ENCODE measurements at places on chromosomes 2 and 18.

GRCh38 chr18:4270016-4270415 lies 185.1 kb downstream of the DLGAP1 start:
- no peak for DNase-seq

DNA sequence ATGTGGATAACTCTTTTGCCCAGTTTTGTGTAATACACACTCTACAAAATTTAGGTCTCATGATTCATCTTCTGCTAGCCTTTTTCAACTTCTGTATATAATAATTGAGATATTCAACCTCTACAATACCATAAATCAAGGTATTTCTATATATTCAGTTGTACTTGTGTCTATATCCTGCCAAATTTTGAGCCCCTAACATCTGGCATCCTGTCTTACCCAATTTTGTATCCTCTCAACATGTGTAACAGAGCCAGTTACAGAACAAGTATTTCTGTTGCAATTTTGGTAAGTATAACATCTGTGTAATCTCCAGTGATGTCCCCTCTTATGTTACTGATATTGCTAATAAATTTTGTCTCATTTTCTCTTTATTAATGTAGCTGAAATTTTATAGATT lies 145.8 kb downstream of the TRIB2 start:
- no peak for DNase-seq

DNA sequence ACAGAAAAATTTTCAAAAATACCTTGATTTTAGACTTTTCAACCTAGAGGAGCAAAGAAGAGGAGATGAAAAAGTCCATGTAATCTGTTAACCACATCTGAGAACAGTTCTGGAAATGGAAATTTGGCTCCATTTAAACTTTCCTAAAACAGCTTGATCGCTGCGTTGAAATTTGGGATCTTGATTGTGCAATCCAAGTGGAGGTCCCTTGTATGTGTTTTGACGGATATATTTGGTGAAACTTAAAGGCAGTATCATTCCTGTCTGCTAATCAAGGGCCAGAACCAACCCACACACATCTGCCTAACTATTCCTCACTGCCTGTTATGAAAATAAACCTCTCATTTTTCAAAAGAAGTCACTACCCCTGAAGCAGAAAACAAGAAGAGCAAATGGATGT lies 46.6 kb downstream of the SPATS2L start:
- no peak for DNase-seq

DNA sequence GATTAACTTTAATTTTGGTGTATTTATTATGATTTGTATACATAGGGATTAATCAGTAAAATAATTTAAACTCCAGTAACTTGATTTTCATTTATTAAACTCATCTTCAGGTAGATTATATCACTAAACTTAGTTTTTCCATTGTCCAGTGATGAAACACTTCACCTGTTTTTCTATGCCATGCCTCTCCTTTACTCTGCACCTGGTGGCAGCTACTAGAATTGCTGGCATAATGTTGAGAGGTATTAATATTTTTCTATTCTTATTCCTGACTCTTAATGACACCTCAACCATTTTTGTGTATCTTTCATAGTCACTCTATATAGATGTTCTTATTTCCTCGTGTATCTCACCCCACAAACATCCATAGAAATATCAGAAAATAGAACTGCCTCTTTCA lies 940.3 kb upstream of the CRIM1 start:
- no peak for DNase-seq

DNA sequence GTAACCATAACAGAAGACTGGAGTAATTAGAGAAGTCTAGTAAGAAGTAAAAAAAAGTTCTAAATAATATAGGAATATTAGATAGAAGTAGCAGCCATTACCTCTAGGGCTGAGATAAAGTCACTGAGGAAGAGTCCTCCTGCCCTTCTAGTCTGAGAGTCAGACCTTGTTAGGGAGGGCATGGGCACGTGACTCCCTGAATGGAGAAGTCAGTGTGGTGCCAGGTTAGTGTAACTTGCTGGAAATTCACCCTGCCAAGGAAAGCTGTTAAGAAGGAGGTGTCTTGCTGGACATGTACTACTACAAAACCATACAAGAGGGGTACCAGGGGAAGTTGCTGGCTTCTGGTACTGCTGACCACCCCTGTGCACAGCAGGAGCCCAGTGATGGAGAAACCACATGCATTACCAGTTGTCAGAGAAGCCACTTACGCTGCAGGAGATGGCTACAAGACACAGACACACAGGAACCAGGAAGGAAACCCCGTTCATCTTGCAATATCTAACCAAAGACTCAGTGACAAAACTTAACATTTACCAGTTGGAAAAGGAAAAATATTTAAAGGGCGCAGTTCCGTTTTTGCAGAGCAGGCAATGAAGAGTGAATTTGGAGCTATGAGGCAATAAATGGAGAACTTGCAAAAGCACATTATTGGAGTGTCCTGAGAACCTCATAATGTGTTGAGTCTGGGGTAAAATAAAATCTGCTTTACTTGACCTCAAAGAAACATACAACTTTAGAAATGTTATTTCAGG lies 77.2 kb upstream of the TLK1 start:
- DNase-seq, result no peak

- DNase-seq, result no peak
Measured at GRCh38 chr2:231545105-231545902, 15.1 kb upstream of the NMUR1 start.

DNA sequence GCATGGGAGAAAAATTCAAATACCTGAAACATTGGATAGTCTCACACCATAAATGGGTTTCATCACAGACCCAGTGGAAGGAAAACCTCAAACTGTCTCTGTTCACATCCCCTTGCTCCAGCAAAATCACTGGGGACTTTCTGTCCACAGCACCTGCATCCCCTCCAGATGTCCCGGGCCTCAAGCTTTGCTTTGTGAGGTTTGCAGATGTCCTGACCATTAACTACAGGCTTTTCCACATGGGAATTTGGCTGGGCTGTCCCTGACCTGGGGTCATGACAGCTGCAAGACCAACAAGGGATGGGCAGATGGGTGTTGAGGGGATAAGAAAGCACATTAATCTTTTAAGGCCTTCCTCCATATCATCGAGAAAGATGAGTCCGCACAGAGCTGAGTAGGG lies 427.9 kb downstream of the TXNL1 start:
- no peak for DNase-seq

- DNase-seq, result no peak
Measured at GRCh38 chr2:27123302-27124150, at the start of gene ABHD1. Gene ABHD1 (plus strand): TSS chr2:27123815. CDS start chr2:27123949, 134 bp downstream.

- DNase-seq, result no peak
Measured at GRCh38 chr2:109432421-109432820, 181.3 kb downstream of the SEPTIN10 start.

DNA sequence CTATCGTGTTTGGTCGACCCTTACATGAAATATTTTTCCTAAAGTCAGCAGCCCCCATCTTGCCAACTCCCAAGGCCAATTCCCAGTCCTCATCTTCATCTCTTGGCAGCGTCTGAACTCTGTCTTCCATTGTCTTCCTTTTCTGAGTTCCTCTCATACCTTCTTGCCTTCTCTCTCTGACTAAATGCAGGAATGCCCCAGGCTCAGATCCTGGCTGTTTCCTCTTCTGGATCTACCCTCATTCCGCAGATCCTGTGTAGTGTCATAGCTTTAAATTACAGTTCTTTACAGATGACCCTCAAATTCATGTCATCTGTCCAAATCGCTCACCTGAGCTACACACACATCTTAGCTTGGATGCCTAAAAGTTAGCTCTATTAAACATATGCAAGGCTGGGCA lies 94.7 kb downstream of the MMADHC start:
- DNase-seq, result no peak

DNA sequence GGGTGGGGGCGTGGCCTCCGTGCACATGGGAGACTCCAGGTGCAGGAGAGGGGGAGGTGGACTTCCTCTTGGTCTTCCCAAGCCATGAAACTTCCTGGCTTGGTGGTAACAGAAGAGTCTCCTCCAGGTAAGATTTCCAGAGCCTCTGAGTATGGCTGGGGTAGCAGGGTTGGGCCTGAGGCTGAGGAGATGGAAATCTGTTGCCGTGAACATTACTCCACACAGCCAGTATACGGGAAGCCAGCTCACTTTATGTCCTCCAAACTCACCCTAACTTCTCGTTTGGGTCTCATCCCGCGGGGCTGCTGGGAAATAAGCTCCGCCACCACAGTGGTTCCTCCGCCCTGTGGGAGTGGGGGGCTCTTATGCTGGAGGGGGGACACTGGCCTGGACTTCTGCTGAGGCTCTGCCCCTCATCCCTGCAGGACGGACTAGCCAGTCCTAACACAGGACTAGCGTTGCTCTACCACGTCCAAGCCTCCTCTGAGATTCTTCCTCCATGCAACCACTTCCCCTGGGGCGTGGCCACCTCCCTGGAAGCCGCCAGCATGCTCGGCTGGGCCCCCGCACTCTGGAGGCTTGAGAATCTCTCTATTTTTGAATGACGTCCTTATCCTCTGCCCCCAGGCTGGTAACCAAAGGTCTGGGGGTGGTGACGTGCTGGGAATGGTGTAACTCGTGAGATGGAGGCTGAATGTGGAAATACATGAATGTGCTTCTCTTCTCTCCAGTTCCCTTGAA lies 777 bp upstream of the RAB17 start:
- no peak for DNase-seq

DNA sequence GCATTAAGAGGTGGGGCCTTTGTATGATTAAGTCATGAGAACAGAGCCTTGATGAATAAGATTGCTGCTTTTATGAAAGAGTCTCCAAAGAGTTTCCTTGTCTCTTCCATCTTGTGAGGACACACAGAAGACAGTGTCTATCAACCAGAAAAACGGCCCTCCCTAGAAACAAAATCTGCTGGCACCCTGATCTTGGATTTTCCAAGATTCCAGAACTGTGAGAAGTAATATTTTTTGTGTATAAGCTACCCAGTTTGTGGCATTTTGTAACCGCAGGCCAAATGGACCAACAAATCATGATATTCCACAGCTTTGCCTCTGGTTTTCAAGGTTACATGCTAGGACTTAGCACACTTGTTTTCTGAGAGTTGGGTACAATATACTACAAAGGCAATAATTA lies 687.8 kb downstream of the TDRD15 start:
- no peak for DNase-seq

DNA sequence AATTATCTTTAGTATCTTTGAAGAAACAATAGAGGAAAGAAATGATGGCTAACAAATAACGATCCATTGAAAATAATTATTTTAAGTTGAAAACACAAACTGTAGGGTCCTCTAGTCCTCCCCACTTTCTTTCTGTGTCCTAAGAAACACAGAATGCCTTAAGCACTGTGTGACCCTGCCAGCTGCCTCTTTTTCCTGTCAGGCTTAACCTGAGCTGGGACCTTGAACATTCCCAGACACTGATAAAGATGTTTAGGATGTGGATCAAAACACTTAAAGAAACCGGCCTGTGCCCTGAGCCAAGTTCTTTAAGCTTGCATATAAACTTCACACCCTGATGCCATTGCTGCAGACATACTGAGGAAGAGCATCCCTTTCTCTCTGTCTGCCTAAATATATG lies 755.4 kb upstream of the VRK2 start:
- DNase-seq, result no peak

GRCh38 chr2:152467677-152468410 lies 132.9 kb downstream of the FMNL2 start:
- DNase-seq, result no peak

- no peak for DNase-seq
Measured at GRCh38 chr2:144078106-144078505, 441.8 kb downstream of the ZEB2 start.

DNA sequence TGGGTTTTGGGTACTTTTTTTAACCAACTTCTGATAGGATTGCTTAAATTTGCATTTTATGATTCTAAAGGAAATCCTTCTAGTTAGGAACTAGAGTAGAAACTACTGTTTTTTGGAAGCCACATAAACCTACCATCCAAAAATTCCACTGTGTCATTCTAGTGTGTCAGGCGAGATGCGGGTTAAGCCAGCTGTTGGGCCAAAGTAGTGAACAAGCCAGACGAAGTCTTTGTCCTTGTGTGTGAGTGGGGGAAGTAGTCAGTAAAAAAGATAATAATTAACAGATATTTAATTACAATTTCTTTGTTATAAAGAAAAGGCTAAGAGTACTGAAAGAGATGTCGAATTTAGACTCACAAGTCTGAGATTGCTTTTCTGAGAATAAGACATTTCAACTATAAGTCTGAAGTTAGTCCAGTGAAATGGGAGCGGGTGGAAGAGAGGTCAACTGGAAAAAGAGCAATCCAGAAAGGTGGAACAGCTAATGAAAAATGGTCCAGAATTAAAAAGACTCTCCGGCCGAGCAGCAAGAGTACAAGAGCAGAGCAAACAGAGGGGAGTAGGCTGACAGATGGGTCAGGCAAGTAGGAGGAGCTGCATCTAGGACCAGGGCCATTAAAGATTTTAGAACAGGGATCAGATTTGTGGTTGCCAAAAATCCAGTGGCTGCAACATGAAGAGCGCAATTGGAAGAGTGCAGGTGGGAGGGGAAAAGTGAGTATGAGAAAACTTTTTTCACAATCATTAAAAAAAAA lies 1.5 kb downstream of the EPB41L5 start:
- DNase-seq, result no peak

- DNase-seq, result no peak
Measured at GRCh38 chr2:67286981-67287759, 110.0 kb upstream of the ETAA1 start.

GRCh38 chr2:234821946-234822475 lies 129.8 kb upstream of the SH3BP4 start:
- no peak for DNase-seq

DNA sequence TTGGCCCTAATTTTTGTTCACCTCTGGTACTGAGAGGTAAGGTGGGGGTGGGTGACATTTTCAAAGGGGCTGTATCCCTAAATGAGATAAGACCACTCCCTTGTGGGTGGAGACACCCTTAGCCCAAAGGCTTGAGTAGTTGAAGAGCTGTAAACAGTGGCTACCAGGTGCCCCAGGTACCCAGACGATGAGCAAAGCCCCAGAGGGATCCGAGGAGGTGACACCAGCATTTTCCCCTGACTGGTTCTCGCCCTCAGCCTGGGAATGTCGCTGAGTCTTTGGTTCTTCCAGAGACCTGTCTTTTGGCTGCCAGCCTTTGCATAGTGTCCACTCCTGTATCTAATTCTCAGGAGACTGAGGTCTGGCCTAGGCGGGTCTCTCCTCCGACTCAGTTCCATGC lies 36.5 kb downstream of the RRM2 start:
- DNase-seq, result no peak

GRCh38 chr18:2083691-2084090 lies 487.6 kb downstream of the METTL4 start:
- no peak for DNase-seq

GRCh38 chr2:31318361-31319336 lies 84.7 kb downstream of the EHD3 start:
- DNase-seq, result no peak

DNA sequence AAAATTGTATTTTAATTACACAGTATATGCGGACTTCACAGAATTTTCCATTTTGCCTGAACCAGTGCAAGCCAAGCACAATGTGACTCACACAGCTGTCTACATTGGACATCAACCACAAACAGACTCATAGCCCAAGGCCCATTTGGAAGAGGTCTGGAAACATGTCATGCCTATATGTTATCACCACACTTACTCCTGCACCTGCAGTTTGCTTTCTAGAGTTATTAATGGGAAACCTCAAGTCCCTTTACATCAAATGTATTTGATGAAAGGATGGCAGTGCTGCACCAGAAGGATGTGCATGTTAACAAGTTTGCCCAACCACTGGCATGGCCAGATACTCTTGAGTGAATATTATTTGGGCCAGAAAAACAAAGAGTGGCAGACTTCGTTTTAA lies 548.9 kb upstream of the CDH2 start:
- DNase-seq, result peak; percentile 42

GRCh38 chr18:70454704-70455322 lies 166.0 kb downstream of the SOCS6 start:
- peak; percentile 36 for DNase-seq

- DNase-seq, result no peak
Measured at GRCh38 chr18:48757367-48757766, 193.4 kb downstream of the SMAD7 start.
